ENCODE measurements at places on chromosomes 5 and 9.
A peak's percentile ranks its signal among the peaks of the same experiment; 100 is the strongest.

GRCh38 chr5:86523718-86524117 lies 94.0 kb upstream of the COX7C start:
- DNase-seq, result no peak

DNA sequence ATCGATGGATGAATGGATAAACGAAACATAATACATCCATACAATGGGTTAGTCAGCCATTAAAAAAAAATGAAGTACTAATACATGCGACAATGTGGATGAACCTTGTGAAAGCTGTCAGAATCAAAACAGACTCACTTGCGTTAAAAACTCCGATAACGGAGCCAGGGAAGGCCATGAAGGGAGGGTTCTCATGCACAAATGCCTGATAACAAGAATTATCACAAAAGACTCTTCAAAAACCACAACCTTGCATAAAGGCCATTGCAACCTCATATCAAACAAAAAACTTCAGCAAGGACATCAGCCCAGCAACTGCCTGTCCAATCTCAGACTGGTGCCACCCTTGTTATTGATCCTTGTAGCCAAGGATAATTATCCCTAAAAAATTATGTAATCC lies 13.7 kb downstream of the ERMP1 start:
- no peak for DNase-seq

GRCh38 chr9:105281926-105282325 lies 37.5 kb downstream of the SLC44A1 start:
- DNase-seq, result no peak

DNA sequence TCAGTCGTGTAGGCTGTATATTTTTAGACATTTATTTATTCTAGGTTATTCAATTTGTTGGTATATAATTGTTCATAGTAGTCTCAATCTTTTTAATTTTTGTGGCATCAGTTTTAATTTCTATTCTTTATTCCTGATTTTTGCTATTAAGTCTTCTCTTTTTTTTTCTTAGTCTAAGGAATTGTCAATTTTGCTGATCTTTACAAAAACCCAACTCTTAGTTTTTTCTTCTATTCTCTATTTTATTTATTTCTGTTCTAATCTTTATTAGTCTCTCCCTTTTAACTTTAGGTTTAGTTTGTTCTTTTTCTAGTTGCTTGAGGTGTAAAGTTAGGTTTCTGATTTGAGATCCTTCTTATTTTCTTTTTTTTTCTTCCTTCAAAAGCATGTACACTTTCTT lies 152.5 kb downstream of the FANCC start:
- DNase-seq, result no peak

GRCh38 chr5:80975065-80975464 lies 14.9 kb downstream of the RASGRF2 start:
- no peak for DNase-seq

DNA sequence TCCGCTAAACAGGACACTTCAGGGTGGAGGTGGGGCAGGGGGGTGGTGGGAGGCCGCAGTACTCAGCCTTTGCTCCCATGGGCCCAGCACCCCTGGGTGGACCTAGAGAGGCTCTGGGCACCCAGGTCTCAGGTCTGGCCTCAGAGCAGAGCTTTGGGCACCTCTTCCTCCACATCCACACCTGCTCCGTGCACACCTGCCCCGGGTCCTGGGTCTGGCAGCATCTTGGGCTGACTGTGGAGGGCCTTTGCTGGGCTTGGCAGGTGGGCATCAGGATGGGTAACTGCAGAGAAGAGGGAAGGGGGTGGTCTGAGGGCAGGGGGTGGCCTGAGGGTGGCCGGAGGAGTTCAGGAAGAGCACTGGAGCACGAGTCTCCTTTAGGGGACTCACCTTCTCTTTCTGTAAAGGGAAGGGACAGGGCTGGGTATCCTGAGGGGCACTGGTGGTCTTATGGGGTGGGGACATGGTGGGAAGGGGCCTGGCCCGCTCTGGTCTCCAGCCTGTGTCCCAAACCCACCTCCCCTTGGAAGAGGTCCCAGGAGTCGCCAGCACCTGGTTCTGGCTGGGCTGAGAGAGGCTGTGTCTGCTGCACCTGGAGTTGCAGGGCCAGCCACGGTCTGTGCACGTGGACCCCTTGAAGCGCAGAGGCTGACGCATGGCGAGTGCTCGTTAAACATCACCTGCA lies 106.7 kb upstream of the IER5L start:
- peak; percentile 67 for DNase-seq

DNA sequence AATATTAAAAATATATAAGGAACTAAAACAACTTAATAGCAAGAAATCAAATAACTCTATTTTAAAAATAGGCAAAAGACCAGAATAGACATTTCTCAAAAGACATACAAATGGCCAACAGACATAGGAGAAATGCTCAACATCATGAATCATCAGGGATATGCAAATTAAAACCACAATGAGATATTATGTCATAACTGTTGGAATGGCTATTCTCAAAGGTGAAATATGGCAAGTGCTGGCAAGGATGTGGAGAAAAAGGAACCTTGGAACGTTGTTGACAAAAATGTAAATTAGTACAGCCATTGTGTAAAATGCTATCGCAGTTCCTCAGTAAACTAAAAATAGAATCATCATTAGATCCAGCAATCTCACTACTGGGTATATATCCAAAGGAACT lies 468.5 kb downstream of the NFIB start:
- DNase-seq, result no peak

- no peak for DNase-seq
Observed at GRCh38 chr9:108543251-108543778, 312.5 kb downstream of the ACTL7B start.

GRCh38 chr9:133842174-133842573 lies 104.0 kb upstream of the SARDH start:
- DNase-seq, result no peak

DNA sequence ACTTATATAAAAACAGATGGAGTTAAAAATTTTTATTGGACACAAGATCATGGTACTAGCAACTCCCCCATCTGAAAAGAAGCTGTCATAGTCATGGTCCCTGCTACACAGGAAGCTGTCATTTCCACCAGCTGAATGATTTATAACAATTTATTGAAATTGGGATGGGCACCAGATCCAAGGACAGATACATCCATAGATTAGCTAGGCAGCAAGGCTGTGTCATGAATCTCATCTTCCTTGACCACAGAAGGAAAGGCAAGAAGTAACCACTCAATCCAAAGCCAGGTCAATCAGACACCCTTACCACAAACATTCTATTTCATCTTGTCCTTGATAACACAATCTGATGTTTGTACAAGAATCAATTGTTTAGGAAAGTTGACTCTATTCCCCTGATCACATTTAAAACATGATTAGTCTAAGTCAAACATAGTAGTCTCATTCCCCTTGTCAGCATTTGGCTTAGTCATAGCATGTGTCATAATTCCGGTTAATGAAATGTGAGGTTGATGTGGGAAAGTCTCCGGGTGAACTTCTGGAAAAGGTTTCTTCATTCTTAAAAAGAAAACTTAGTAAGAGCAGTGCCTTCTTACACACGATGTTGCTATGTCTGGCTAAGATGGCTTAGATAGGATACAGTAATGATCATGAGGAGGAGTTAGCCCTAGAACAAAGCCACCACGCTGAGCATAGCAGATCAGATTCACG lies 462.6 kb upstream of the PAPPA start:
- no peak for DNase-seq

- no peak for DNase-seq
Observed at GRCh38 chr5:59856358-59856757, 37.2 kb downstream of the PDE4D start.

Data from chondrocyte (in vitro differentiated cells).